ENCODE measurements at places on chromosomes 3 and 15.
A peak's percentile ranks its signal among the peaks of the same experiment; 100 is the strongest.

DNA sequence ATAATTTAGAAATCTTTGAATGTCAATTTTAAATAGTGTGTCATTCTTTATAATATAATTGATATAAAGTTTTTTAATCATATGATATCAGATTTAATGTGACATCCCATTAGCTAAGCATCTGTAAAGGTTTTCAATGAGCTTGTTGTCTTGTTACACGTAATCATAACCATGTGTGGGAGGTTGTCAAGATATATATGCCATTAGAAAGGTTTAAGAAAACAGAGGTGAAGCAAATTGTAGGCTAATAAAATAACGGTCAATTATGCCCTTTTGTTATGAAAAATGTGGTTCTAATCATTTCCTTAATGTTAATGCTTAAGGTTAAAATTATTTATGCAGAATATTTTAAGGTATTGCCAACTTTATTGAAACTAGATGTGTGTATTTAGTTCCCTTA lies 56.3 kb downstream of the RSRC1 start:
- no peak for DNase-seq

GRCh38 chr15:65791335-65792137 lies 557 bp downstream of the DENND4A start:
- no peak for DNase-seq

DNA sequence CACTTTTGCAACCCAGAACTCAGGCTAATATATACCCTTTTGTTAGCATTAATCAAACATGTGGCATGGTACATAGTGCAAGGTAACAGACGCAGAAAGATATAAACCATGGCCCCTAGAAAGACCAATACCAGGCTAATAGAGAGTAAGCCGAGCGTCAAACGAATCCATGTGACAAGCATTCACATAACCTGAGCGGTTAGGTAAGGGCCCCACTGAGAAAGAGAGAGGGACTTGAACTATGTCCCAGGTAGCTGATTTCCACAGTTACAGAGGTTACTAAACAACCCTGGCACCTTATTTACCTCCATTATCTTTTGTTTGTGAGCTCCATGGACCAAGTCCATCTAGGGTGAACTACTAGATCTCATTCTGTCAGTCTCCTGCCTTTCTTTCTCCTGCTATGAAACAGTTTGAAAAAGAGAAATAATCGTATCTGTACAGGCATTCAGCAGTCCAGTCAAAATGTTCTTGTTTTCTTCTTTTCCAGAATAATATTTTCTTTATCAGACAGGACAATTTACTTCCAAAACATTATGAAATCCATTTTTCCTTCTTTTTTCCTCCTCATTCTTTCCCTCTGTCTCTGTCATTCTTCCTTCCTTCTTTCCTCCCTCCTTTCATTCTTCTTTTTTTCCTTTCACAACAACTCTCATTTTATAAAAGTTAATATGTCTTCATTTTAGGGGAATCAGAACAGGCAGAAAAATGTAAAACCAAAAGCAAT lies 30.5 kb upstream of the TNFSF10 start:
- DNase-seq = no peak

DNA sequence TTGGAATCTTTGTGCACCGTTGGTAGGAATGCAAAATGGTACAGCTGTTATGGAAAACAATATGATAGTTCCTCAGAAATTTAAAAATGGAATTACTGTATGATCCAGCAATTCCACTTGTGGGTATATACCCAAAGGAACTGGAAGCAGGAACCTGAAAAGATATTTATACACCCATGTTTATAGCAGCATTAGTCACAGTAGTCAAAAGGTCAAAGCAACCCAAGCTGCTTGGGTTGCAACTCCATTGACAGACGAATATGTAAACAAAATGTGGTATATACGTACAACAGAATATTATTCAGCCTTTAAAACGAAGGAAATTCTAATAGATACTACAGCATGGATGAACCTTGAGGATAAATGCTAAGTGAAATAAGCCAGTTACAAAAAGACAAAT lies 35.0 kb upstream of the CAPN3 start:
- DNase-seq = no peak

DNA sequence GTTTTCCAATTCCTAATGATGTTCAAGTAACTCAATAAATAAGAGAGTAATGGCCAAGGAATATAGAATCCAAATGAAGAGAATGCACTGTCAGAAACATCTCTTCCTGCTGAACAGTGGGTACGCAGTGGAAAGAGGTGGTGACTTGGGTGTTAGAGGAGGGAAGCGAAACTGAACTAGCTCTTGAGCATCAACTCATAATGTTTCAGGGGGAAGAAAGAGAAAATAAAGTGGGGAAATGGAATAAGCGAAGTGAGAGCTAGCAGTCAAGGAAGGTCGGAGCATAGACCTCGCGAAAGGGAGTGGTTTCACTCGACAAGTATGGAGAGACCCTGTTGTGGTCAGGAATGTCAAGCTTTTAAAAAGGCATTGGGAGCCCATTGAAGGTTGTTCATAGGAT lies 309.5 kb downstream of the GAP43 start:
- DNase-seq = no peak

GRCh38 chr3:139427283-139428060 lies 38.0 kb upstream of the COPB2 start:
- no peak for DNase-seq

- no peak for DNase-seq
Measured at GRCh38 chr15:67771189-67771800, 54.0 kb upstream of the SKOR1 start.

DNA sequence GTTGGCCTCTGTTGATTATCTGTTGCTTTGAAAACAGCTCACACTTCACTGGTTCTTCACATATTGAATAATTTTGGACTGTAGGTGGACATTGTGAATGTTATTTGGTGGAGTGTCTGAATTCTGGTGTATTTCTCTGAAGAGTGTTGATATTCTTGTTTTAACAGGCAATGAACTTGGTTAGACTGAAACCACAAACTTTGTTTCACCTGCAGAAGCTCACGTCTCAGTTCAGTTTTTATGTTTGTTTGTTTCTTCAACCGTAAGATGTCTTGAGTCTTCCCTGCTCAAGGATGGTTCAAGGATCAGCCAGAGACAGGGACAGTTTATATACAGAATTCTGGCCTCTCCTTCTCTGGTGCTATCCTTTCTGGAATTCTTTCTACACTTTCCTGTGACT lies 43.6 kb downstream of the C3orf20 start:
- no peak for DNase-seq

DNA sequence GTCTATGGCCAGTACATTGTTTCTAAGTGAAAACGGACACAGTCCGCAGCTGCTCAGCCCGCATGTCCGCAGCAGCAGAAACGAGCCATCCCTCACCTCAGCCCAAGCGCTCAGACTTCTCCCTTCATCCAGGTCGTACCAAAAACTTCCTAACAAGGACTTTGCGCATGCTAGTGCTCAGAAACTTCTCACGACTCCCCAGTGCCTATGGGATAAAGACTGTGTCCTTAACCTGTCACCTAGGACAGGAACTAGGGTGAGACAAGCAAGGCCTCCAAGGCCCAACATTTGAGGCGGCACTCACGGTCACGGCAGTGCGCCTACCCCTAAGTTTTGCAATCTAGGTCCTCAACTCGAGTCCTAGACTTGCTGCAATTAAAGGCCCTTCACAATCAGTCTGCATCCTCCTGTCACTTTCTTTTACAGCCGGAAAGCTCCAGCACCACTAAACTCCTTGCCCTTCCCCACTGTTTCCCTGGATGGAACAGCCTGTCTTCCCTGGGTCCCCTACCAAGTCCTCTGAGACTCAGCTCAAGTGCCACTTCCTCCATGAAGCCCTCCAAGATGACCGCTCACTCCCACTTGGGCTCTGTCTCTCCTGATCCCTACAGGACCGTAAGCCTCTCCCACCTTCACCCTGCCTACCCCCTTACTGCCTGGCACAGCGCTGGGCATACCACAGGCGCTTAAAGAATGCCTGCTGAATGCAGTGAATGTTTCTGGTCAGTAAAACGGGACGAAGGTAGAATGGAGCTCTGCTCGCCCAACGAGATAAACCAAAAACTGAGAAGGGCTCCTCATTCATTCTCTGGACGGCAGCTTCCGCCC lies 1.2 kb downstream of the CLN6 start:
- DNase-seq = no peak

- no peak for DNase-seq
Measured at GRCh38 chr15:71261418-71261817, 146.1 kb downstream of the THSD4 start.

GRCh38 chr3:165643425-165643824 lies 193.8 kb downstream of the BCHE start:
- no peak for DNase-seq

DNA sequence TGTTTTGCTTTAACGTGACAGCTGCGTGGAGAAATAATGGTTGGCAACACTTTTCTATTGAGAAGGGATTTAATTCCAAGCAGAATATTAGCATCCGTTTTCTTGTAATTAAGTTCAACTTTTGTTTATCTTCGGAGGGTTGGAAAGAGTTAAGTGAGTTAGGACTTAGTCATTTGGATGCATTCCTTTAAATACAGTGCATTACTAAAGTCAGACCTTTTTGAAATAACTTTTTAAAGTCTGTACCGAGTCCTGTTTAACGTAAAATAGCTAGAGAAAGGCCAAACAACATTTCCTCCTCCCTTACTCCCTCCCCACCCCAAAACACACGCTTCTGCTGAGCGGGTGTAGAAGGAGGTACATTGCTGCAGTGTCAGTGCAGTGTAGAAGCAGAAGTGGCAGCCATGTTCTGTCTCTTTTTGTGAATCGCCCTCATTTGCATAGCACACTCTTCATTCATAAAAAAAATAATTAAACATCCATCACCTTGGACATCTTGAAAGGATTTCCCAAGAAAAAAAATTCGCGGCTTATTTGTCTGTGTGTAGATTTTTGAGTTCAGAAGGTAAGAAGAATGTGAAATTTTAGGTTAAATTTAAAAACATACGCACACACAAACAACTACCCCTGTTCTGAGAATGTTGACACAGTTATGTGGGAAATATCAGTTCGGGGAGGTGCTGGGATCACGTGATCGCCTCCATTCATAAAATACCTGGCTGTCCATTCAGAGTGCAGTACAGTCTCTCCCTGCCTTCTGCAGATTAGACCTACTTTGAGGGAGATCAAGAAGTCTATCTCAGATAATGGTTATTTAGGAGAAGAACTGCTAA lies 1.6 kb downstream of the SPRED1 start:
- DNase-seq = no peak

- no peak for DNase-seq
Measured at GRCh38 chr15:74128785-74129585, 1.4 kb upstream of the ISLR2 start.

DNA sequence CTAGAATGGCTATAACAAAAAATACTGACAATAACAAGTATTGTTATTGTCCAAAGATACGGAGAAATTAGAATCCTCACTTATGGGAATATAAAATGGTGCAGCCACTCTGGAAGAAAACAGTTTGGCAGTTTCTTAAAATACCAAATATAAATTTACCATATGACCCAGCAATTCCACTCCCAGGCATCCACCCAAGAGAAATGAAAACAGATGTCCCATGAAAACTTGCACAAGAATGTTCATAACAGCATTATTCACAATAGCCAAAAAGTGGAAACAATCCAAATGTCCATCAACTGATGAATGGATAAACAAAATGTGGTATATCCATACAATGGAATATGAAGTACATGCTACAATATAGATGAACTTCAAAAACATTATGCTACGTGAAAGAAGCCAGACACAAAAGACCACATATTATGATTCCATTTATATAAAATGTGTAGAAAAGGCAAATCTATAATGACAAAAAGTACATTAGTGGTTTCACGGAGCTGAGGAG lies 9.4 kb downstream of the AAGAB start:
- no peak for DNase-seq

- DNase-seq = no peak
Measured at GRCh38 chr3:161800985-161801559, 304.5 kb downstream of the OTOL1 start.

DNA sequence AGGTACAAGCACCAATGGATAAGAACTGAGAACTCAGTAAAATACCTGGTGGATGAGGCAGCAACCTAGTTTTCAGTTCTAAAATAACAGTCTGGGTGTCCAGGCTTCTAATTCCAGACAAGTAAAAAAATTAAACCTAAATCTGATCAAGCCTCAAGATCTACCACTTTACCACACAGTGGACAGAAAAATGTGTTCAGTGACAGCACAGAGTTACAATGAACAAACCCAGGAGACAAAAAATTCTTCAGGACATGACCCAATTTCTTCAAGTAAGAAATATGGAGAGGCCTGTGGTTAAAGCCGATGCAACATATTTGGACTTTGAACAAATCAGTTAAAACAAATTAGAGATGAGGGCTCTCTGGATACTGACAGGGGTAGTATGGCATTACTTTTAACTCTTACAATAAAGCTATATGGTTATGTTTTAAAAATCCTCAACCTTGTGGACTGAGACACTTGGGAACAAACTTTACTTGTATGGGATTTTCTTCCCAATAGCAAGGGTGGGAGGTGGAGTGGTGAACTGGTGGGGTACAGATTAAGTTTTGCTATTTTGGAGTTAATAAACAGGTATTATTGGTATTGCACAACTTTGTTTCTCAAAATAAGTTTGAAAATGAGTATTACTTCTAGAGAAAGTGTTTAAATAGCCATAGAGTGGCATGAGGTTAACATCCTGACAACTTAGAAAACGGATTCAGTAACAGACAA lies 14.2 kb downstream of the CCNL1 start:
- DNase-seq = no peak

DNA sequence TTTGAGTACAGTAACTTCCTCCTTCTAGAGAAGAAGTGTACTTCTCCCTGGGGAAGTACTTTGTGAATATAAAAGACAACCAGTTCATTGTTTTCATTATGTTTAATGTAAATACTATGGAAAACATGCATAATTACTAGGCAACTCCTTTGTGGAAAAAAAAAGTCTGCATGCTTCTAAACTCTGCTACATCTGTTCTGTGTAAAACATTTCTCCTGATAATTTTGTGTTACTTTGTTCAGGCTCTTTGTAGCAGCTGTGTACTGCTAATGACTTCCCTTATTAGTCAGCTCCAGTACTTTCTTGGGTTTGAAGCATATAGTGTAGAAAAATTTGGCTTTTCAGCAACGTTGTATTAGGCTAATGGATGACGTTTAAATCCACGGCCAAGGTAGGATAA lies 111.6 kb downstream of the FEZF2 start:
- DNase-seq = no peak

- DNase-seq = no peak
Measured at GRCh38 chr3:185361920-185362319, 1.0 kb upstream of the MAP3K13 start.

- DNase-seq = peak; percentile 45
Measured at GRCh38 chr15:40333922-40334492, 6.7 kb downstream of the CCDC9B start.
